ENCODE measurements at places on chromosomes 16 and 17.

DNA sequence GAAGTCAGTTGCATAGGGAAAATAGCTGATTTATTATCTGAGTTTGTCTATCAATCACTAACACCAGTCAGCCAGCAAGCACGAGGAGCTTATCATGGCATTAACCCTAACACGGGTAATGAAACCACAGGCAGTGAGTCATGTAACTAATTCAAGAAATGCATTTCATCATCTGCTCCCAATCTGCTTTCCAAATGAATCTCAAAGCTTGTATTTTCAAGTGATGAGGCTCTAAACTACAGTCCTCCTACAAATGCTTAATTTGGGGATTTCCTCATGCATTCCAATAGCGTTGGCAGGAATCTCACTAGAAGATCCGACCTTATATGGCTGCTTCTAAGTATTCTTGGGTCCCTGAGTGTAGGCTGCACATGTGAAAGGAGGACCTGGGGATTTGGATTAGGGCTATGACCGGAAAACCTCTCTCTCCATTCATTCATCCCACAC is 118.4 kb upstream of the HSBP1 start:
- no peak for DNase-seq

DNA sequence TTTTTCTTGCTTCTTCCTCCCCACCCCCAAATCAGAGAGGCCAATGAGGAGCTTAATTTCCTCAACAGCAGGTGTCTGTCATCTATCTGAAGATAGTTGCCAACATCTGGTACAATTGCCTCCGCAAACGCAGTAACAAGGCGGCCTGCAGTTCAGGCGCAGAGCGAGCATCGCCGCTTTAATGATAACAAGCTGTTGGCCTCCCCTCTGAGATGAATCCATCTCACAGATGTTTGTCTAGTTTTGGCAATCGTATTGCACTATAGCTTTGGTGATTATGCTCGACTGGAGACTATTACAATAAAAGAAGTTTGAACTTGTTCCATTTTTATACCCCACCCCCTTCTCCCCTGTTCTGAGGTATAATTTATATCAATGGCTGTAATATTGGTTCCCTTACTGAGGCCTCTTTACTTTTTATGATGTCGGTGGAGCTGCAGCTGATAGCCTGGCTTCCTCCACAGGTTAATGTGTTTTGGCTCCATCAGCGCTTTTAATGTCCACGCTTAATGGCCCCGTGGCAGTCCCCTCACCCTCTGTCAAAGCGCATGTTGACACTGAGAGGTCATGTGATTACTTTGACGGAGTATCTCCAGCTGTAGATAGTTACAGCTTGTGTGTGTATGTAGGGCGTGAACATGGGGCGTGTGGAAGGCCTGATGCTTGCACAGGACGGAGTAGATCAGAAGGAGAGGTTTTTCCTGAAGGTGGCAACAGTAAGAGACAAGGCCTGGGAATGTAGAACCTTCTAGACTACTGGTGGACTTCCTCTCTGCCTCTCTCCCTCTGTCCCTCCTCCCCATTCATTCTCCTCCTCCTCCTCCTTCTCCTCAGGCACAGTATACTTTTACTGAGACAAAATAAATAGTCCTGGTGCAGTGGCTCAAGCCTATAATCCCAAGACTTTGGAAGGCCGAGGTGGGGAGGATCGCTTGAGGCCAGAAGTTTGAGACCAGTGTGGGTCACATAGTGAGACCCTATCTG is 164.7 kb downstream of the MSI2 start:
- DNase-seq: no peak

DNA sequence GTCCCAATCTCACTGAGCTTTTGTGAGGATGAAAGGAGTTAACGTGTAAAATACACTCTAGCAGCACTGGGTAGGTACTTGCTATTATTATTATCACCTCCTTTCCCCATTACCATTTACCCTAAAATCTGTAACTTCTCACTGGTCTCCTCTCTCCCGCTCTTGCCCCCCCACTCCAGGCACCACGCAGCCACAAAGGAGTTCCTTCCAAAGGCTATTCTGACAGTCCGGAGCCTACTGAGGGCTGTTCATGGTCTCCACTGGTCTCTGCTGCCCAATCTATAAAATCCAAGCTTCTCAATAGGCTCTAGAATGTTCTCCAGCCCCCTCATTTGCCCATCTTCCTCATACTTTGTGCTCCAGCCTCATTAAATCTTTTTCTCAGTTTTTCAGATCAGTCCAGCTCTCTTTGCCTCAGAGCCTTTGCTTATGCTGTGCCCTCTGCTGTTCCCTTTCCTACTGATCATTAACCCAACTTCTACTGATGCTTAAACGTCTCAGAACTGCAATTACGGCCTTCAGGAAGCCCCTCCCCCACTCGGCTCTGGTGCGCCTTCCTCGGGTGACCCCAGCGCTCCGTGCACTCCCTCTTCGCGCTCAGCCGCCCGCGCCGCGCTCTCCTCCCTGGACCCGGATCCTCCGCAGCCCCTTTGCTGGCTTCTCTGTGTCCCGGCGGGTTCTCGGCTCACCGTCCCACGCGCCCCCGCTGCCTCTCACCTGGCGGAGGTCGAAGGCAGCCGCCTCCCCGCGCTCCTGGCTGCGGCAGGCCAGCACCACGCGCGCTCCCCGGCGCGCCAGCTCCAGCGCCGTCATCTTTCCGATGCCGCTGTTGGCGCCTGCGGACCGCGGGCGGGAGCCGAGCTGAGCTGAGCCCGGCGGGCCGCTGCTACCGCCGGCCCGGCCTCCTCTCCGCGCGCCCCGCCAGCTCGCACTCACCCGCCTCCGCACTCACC is 737 bp downstream of the DHRS13 start:
- peak; percentile 94 for DNase-seq

- DNase-seq: peak; percentile 23
These were observed 909 bp upstream of the RSL1D1 start for GRCh38 chr16:11852092-11852809.

DNA sequence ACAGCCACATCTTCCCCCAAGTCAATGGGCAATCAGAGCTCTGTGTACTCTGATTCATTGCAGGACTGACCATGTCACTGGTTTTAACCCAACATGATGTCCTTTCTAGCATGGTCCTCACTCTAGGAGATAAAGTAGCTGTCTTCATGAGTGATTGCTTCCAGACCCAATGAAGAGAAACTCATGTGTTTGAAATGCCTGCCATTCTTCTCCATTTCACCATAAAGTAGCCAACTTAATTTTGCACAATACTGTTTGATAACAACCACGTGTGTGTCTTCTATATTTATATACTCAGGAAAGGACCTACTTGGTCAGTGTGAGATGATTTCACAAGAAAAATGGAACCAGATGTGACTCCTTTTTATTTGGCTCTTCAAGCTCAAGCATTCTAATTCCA is 172.5 kb downstream of the AXIN2 start:
- no peak for DNase-seq

DNA sequence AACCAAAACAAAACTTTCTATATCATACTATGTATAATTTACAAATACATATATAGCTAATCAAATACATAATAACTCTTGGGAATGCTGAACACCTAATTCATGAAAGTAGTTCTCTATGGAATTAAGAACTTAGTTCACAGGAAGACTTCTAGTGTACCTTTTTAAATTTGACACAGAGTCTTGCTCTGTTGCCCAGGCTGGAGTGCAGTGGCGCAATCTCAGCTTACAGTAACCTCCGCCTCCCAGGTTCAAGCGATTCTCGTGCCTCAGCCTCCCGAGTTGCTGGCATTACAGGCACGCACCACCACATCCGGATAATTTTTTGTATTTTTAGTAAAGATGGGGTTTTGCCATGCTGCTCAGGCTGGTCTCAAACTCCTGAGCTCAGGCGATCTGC is 24.7 kb downstream of the RFWD3 start:
- DNase-seq: no peak

GRCh38 chr16:20884240-20884556 is 16.0 kb downstream of the DCUN1D3 start:
- no peak for DNase-seq

- DNase-seq: no peak
These were observed 1.8 kb upstream of the CISD3 start for GRCh38 chr17:38728290-38728831.

DNA sequence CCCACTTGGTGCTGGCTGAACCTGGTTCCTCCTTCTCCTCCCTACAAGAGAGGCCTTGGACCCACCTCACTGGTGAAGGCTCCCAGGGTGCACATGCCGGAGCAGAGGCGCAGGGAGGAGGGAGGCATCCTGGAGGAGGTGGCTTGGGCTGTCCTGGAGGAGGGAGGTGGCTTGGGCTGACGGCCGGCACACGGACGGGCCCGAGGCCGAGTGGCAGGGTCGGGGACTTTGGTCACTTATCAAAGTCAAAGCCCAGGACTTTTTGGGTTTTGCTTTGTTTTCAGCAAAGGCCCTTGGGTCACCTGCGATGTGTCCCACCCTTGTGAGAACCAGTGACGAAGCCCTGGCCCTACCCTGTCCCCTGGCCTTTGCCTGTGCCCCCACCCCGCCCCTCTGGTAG is 28.5 kb downstream of the ENDOV start:
- DNase-seq: no peak

- DNase-seq: no peak
These were observed 180.8 kb downstream of the ENGASE start for GRCh38 chr17:79255456-79255855.

- no peak for DNase-seq
These were observed 5.5 kb downstream of the ATF7IP2 start for GRCh38 chr16:10391339-10391738.

DNA sequence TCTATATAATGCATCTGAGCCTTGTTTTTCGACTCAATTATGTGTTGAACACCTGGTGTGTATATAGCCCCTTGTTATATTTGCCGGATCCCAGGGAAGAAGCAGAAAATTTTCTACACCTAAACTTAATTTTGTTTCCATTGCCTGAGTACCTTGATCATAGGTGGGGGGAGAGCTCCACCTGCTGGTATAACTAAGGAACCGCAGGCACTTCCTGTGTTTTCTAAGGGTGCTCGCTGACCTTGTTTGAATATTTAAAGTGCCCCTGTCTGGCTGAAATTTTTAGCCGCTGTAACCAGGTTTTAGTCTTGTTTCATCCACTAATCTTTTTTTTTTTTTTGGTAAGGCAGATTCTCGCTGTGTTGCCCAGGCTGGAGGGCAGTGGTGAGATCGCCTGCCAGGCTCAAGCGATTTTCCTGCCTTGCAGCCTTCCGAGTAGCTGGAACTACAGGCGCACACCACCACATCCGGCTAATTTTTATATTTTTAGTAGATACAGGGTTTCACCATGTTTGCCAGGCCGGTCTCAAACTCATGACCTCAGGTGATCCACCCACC is 6.5 kb upstream of the NUBP1 start:
- DNase-seq: peak; percentile 85

DNA sequence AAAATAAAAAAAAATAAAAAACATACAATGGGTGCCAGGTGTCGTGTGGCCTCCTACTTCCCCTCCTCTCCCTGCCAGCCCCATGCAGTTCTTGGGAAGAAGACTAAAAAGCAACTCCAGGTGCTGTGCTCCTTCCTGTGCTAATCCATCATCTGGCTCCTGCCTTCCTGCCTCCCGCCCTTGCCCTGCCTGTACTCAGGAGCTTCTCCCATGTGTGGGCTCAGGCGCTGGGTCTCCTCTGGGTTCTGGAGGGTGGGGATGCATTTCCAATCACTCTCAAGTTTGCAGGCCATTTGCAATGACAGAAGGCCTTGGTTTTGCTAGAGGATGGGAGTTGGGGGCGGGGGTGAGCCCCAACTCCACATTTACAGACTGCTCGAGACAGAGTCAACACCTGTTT is 122.9 kb downstream of the SDK2 start:
- no peak for DNase-seq

- DNase-seq: no peak
These were observed 8.3 kb upstream of the ITGA3 start for GRCh38 chr17:50047488-50048126.
